Upper lobe of right lung (tissue), 1 donor: ENCODE measurements at places on chromosomes 12 and 14.

- peak; percentile 43 for DNase-seq
These were observed 113.3 kb downstream of the PRMT8 start for GRCh38 chr12:3604286-3604685.

DNA sequence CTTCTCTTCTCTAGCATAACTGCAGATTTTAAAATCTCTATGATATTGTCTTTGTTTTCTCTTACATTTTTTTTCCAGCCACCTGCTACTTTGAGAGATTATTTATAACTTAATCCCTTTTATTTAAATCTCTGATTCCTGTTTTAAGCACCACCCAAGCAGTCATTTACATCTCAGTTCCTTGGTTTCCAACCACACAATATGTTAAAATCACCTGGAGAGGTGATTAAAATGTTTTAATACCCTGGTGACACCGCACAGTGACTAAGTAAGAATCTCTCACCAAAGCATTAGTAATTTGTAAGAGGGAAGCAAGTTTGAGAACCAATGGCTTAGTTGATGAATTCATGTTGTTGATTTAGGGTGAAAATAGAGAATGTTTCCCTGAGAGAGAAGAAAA lies 849.8 kb downstream of the TMTC2 start:
- DNase-seq = no peak

DNA sequence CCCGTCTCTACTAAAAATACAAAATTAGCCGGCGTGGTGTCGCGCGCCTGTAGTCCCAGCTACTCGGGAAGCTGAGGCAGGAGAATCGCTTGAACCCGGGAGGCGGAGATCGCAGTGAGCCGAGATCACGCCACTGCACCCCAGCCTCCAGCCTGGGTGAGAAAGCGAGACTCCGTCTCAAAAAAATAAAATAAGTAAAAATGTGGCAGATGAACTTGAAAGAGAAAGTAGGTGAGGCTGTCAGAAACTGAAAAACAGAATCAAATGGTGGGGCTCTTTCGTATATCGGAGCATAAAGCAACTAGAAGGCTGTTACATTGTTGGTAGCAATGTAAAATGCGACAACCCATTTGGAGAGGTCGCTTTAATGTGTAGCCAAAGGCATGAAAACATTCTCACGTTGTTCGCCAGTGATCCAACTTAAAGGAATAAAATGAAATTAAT lies 767 bp upstream of the CCNT1 start:
- DNase-seq = no peak

DNA sequence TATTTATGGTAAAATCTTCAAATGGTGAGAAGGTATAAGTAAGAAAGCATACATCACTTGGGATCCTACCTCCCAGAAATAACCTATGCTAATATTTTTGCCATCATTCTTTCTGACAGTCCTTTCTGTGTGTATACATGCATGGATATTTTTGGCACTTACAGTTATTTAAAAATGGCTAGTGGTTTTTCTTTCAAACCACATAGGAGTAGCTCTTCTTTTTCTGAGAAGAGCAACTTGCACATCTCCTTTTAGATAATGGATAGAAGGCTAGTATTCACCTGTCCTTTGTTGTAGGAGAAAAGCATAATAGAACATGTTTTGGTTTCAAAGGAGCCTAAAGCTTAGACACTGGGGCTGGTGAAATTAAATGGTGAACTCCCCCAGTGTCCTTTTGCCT lies 87.3 kb downstream of the EMP1 start:
- DNase-seq = no peak

GRCh38 chr14:81205639-81206038 lies 15.1 kb downstream of the GTF2A1 start:
- no peak for DNase-seq

DNA sequence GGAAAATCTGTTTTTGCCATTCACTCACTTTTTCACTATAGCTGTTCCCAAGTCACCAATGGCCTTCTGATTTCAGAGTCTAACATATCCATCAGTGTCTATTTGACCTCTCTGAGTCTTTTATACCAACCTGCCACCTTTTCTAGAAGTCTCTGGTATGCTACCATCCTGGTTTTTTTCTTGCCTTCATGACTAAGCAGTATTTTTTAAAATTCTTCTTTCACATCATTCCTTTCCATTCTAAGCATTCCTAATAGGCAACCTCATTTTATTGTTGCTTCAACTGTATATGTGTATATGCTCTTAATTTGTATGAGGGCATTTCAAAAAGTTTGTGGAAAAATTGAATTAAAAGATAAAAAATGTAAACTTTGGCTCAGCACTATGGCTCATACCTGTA lies 5.0 kb downstream of the IRAK4 start:
- DNase-seq = no peak

GRCh38 chr14:92938235-92938875 lies 15.4 kb downstream of the CHGA start:
- no peak for DNase-seq

DNA sequence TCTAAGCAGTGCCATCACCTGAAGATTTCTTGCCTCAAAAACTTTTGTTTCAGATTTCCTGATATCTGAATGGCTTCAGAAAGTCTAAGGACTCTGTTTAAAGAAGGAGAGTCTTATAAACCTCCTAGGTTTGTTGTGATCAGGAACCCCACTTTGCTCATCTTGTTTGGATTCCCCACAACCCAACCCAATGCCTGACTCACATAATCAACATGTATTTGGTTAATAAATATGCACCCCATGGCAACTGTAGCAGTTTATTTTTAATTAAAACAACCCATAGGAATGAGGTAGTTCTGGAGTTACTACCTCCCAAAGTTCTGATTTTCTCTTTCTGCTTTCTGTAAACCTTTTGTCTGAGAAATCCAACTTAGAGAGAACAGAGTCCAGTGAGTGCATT lies 51.5 kb downstream of the DBX2 start:
- DNase-seq = no peak

DNA sequence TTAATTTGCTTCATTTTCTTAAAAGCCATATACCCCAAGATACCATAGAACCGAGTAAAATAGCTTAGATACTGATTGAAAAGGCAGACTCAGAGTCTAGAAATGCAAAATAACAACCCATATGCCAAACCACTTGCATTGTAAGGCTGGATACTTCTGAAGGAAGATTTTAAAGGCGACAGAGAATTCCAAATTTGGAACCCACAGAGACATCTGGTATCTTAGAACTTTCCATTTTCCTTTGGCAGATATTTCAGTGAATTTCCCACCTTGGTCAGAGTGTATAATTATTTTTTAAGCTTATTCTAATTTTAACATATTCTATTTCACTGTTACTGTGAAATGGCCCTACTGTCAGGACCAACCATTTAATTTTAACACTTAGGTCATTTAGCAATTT lies 186.4 kb upstream of the E2F7 start:
- DNase-seq = no peak

GRCh38 chr12:118103601-118104382 lies at the start of gene VSIG10:
VSIG10 (minus strand) TSS chr12:118104011; CDS start chr12:118103671, 340 bp downstream.
- DNase-seq = peak; percentile 91

DNA sequence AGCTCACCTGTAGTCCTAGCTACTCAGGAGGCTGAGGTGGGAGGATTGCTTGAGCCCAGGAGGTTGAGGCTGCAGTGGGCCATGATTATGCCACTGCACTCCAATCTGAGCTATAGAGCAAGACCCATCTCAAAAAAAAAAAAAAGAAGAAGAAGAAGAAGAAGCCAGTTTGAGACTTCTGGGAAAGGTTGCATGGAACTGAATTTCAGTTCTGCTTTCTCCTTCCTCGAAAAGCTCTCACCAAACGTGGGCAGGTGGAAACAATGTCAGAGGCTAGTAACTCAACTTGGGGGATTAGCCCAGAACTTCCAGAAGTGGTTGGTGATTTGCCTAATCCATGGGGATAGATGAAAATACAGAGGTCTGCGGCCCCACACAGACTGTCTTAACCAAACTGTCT lies 18.7 kb downstream of the FLVCR2 start:
- DNase-seq = no peak

DNA sequence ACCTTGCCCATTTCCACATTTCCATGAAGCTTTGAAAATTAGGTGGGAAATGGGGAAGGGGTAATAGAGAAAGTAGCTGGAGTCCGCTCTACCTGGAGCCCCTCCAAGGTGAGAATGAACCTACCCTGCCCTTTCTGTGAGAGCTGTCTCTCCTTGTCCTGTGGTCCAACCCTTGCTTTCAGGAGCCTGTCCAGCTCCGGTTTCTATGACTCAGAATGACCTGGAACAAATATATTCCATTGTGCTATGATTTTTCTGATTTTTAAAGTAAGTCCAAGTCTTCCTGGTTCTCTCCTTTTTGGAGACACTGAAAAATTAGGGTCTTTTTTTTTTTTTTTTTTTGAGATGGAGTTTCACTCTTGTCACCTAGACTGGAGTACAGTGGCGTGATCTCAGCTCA lies 89.1 kb upstream of the VASH1 start:
- no peak for DNase-seq

DNA sequence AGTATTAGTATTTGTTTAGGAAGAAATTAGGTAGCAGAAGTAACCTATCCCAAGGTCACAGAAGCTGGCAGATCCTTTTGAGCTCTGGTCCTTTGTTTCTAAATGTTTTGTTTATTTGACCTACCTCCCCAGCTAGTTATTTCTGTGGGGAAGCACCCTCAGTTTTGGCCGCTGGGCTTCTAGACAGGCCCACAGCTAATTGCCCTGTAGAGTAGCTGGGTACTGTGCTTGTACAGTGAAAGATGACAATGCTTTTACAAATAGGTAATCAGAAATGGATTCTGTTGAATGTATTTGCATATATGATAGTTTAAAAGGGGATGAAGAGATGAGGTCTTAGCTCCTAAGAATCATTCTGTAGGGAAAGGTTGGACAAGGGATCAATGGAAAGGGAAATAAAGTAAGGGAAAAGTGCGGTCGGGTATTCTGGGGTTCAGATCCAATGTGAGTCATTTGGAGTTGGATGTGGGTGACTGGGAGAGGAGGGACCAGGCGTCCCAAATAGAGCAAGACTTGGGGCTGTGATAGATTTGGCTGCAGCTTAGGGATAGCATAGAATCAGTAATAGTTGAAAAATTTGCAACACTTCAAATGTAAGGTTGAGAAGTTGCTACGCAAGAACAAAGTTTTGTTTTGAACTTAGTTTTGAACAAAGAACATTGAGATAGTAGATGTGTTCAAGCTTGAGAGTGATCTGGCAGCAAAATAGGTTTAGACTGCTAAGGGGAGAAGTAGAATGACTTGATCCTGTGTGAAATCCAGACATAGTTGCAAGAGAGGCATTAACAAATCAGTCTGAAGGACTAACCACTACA lies 3.6 kb downstream of the NUDT4 start:
- no peak for DNase-seq

DNA sequence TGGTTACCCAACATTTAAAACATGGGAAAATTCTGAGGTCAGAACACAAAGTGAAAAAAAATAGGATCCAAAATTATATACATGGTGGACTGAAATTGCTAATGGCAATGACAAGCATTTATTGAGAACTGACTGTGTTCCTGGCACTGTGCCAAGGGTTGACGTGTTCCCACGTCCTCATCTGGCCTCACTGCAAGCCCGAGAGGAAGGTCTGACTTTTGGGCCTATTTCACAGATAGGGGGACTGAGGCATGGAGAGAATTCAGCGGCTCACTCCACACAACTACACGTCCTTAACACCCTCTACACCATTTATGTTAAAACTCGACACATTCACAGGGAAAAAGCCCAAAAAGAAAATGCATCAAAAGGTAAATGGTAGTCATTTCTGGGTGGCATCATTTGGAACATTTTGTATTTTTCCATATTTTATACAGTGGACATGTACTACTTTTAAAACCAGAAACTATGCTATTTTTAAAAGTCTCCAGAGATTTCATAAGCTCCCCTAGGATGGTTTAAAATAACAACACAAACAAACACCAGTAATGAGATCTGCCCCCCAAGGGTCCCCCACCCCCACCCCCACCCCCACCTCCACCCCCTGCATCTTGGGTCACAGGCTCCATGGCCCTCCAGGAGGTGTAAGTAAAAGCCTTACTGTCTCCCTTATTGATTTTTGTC lies 27.7 kb downstream of the CLMN start:
- no peak for DNase-seq

- no peak for DNase-seq
These were observed 462.3 kb upstream of the LRFN5 start for GRCh38 chr14:41144370-41144769.

- DNase-seq = no peak
These were observed 313.7 kb upstream of the SYT1 start for GRCh38 chr12:78550831-78551230.

DNA sequence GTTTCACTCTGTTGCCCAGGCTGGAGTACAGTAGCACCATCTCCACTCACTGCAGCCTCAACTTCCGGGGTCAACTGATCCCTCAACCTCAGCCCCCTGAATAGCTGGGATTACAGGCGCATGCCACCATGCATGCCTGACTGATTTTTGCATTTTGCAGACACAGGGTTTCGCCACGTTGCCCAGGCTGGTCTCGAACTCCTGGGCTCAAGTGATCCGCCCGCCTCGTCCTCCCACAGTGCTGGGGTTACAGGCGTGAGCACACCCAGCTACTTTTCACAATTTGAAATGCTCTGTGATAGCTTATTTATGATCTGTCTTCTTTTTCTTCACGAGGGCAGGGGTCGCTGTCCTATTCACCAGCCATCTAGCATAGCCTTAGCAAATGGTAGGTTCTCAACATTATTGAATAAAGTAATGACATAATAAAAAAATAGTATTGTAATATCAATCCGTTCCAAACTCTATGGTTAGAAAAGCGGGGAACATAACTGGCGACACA lies 477 bp upstream of the DDX47 start:
- no peak for DNase-seq

DNA sequence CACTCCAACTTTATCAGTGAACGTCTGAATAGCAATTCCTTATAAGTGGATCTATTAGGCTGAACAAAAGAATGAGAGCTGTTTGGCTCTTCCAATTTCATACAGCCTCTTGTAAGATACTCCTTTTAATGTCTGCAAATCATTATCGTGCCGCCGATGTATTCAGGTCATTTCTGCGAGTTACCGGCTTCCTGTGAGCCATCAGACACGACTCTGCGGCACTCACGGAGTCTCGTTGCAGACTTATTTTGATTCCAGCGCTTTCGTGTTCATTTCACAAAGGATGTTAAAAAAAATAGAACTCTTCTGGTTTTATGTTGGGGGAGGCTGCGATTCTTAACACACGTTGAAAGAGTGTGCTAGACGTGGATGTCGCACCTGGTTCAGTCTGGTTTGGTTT lies 106.6 kb downstream of the GLT1D1 start:
- DNase-seq = no peak

DNA sequence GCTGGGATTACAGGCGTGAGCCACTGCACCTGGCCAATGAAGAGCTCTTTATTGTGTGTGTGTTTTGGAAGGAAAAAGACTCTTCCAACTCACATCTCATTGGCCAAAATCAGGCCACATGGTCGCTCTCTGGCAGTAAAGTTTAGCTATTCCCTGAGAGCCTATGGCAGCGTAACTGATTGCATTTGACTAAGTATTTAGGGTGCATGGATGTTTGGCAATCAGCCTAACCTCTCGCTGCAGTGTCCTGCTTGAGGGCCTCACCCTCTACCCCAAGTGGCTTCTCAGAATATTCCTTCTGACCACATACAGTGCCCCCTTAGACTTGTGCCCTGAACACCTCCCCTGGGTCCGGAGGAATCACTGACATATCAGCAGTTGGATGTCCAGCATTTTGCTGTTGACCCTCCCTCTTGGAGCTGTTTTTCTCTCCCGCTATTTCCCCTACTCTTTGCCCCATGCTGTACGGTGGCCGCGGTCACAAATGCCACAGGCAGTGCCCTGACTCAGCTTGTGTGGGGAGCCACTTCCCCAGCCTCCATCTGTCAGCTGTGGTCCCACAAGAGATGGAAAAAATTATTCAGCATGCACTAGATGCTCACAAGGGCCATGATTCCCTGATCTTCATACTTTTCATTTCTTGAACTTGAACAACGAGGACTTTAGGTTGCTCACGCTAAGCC lies 9.5 kb downstream of the PHETA1 start:
- no peak for DNase-seq

GRCh38 chr14:67943947-67944346 lies 124.4 kb downstream of the RAD51B start:
- DNase-seq = no peak
